ENCODE measurements at places on chromosomes 12 and 14.

- DNase-seq, result no peak
Observed at GRCh38 chr14:49619730-49620129, 696 bp downstream of the RPL36AL start.

DNA sequence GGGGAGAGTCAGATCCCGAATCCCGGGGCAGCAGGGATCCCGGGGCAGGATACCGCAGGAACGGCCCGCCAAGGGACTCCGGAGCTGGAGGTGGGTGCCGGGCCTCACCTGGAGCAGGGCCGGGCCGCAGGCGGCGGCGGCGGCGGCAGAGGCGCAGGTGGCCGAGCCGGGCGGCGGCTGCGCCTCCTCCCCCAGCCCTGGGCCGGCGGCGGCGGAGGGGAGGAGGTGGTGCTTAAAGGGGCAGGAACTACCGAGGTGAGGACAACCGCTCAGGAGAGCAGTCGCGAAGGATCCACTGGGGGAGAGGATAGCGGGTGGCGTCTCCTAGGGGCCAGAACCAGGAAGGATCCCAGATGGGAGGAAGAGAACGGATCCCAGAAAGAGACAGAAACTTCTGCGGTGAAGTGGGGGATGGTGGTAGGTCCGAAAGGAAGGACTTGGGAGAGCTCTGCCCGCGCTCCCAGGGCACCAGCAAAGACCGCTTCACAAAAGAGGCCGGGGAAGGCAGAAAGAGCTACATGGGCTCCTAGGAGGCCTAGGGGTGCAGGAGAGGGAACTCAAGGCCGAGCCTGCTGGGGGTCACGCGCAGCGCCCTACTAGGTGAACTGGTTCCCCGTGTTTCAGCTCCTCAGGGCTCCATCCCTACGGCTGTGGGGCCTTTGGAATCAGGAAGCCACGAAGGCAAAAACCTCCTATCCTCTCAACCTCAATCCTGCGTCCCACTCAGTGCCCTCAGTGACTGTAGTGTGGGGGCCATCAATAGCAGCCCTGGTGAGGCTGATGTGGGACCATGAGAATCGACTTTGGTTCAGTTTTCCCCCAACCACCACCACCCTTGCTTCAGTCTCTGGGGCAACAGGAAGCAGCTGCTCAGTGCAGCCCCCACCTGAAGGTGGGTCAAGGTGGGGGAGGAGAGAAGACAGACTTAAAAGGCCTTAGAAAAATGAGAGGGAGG lies 5.0 kb upstream of the BAZ2A start:
- no peak for DNase-seq

GRCh38 chr12:115451780-115452736 lies 768.1 kb upstream of the TBX3 start:
- DNase-seq, result no peak

DNA sequence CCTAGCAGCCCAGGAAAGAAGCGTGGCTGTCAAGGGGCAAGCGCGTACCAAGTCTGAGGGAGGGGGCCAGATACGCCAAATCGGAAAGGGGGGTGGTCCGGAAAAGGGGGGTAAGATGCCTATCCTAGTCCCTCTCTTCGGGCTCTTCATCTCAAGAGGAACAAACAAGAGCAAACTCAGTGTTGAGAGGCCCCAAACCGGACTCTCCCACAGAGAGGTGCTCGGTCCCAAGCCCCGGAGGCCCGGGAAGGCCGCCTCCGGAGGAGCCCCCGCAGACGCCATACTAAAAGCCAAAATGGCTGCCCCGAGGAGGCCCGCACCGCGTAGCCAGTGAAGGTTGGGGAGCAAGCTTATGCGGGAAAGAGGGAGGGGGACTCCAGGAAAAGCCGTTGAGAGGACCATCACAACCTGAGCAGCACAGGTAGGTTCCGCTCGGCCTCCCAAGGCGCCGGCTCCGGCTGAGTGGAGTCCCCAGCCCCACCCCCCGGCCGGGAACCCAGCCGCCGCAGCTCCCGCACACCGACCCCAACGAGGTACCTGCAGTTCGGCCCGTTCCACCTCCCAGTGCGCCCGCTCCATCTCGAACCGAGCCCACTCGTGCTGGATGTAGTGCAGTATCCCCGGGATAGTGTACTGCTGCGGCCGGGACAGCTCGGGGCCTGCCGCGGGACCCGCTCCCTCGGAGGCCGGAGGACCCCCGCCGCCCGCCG lies at the start of gene AP4S1:
AP4S1 (plus strand) TSS at position 283 of the 710 bp plus-strand sequence. CDS start 40,548 bp downstream, outside the sequence.
- DNase-seq, result no peak

- DNase-seq, result no peak
Observed at GRCh38 chr14:68695326-68695768, 97.5 kb downstream of the ZFP36L1 start.

DNA sequence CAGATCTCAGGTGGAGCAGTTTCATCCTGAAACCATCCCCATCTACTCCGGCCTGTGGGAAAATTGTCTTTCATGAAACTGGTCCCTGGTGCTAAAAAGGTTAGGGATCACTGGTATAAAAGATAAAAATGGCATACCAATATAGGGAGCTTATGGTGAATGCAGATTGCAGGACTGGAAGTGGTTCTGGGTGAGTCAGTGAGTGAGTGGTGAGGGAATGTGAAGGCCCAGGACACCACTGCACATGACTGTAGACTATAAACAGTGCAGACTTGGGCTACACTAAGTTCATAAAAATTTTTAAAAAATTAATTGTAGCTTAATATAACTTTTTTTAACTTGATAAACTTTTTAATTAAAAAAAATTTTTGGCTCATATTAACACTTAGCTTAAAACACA lies 67.0 kb upstream of the RD3L start:
- no peak for DNase-seq

GRCh38 chr12:20528208-20528607 lies 159.9 kb downstream of the PDE3A start:
- no peak for DNase-seq

DNA sequence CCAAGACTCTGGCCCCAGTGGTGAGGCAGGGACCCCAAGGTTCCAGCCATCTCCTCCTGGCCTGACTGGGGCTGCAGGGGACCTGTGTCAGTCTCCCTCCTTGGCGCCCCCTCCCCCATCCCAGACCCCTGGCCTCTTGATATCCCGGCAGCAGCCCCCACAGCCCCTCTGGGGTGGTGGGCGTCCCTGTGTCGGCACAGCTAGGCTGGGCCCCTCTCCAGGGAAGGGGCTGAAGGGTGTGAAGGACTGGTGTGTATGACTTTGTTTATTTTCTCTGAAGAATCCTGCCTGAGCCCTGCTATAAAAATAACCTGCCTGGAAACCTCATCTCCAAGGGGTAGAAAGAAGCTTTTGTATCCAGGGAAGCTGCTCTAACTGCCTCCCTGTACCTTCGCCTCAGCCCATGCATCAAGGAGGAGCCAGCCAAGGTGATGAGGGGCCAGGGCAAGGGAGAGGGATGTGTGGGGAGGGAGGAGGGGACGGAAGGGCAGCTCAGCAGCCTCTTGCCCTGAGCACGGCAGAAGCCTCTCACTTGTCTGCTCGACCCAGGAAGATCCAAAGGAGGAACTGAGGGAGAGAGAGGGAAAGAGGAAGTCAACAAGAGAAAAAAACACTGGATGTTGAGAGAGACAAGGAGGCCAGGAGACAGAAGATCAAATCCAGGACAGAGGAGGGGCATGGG lies 25.4 kb upstream of the COL2A1 start:
- no peak for DNase-seq

GRCh38 chr12:112535637-112536366 lies 117.1 kb downstream of the PTPN11 start:
- no peak for DNase-seq

- no peak for DNase-seq
Observed at GRCh38 chr12:40551466-40551865, 140.8 kb upstream of the CNTN1 start.

- DNase-seq, result no peak
Observed at GRCh38 chr12:122951979-122952892, 14.0 kb downstream of the ABCB9 start.

DNA sequence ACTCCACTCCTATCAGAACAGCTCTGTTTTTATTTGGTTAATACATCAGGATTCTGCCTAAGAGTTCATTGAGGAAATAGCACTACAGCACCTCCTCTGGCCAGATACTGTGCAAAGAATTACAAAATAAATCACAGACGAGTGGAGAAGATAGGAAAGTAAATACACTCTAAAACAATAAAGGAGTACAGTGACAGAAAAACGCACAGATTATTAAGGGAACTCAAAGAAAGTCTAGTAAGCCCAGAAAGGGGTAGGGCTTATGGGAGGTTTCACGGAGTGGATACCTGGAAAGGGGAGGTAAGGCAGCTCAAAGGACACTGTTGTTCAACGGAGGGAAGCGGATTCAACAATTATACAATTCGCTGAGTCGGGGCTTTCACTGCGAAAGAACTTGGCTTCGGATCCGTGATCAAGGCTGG lies 5.5 kb downstream of the OR10AD1 start:
- no peak for DNase-seq

DNA sequence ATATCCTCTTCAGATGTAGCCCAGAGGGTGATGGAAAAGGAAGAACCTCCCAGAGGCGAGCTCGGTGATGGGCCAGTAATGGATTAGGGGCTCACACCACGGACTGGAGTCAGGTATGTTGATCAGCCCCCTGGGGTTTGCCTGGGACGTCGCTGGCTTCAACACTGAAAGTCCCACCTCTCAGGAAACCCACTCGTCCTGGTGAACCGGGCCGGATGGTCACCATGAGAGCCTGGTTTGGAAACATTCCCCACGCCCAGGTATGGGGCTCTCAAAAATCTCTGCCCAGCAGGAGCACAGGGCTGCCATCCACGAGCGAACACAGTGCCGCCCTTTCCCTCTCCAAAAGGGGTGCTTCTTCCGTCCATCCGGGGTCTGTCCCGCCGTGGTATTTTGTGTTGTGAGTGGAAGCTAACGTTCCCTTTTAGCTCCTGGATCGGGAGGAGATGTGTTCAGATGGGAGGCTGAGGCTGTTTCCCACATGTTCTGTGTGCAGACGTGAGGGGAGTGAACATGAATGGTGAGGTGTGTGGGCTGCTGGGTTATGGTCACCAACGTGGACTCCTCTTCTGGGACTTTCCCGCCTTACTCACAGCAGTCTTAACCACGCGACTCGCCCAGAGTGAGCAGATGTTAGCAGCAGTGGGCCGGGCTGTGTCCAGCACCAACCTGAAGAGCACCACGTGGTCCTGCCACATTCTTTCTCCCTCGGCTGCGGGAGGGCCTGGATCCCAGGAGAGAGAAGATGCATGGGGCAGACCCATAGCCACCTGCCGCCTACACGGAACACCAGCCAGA lies 139.2 kb downstream of the KIF26A start:
- DNase-seq, result no peak

DNA sequence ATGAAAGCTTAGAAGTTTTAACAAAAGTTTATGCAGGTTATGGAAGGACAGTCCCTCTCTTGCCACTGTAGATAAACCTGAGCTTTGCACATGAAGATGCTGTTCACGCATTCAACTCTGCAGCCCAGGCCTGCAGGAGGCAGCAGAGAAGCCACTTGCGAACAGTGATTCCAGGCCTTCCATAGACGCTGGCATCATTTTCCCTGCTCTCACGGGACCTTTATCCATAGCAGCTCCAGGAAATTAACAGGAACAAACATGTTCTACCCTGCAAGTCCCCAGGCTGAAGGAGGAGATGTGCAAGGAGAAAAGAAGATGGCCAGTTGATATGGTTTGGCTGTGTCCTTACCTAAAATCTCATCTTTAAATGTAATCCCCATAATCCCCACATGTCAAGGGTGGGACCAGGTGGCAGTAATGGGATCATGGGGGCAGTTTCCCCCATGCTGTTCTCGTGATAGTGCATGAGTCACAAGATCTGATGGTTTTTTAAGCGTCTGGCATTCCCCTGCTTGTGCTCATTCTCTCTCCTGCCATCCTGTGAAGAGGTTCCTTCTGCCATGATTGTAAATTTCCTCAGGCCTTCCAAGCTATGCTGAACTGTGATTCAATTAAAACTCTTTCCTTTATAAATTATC lies 2.0 kb downstream of the ERP27 start:
- no peak for DNase-seq

DNA sequence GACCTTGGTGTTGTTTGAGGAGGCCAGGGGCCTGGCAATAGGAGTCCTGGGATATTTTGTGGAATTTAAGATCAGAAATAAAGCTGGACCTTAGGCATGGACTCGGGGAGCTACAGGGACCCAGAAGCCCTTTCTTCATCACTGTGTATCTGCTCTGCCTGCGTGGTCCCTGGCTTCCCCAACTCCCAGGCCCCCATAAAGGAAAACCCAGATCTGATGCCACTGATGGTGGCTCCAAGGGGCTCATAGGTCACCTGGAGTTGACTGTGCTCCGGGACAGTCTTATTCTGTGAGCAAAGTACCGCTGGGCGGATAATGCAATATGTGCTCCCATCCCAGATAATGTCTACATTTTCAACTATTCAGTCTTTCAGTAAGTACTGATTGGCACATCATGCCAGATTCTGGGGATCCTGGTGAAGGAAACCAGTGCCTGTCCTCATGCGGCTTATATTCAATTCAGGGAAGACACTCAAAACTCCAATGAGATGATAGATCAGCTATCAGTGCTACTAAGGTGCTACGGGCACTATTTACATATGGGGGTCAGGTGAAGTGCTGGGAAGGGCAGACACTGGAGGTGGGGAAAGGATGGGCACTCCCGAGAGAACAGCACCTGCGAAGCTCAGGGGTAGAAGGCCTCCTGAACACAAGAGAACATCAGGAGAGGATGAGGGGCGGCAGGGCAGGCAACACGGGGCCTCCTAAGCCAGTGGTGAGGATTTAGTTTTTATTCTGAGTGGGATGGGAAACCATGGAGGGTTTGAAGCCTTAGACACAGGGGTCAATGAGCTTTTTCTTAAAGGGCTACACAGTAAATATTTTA lies 5.5 kb upstream of the SELPLG start:
- DNase-seq, result no peak

DNA sequence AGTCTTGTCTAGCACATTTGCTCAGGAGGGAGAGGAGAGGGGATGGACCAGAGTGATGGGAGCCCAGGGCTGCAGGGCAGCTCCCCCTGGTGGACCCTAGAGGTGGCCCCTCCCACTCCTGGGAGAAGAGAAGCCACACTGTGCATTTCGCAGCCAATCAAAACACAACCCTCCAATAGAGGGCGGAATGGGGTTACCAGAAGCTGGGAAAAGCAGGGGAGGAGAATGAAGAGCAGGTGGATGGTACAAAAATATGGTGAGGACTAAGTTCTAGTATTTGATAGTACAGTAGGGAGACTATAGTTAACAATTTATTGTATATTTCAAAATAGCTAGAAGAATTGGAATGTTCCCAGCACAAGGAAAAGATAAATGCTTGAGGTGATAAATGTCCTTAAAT lies 23.6 kb downstream of the VASH1 start:
- no peak for DNase-seq

DNA sequence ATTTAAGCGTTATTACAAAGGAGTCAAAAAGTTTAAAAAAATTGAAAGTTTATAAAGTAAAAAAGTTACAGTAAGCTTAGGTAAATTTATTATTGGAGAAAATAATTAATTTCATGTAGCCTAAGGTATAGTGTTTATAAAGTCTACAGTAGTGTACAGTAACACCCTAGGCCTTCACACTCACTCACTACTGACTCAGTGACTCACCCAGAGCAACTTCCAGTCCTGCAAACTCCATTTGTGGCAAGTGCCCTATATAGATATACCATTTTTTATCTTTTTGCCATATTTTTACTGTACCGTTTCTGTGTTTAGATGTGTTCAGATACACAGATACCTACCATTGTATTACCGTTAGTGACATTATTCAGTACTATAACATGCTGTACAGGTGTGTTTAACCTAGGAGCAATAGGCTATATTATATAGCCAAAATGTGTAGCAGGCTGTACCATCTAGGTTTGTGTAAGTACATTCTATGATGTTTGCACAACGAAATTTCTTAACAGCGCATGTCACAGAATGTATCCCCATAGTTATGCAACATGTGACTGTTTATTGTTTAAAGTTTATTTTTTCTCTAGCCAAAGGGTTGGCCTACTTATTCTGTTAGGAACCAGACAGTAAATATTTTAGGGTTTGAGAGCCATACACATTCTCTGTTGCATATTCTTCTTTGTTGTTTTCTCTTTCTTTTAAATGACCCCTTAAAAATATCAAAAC lies 155.5 kb downstream of the PCNX1 start:
- DNase-seq, result no peak
